ENCODE measurements at places on chromosomes 16 and 17.

- DNase-seq: no peak
These were observed 12.2 kb upstream of the WNT9B start for GRCh38 chr17:46839211-46839610.

DNA sequence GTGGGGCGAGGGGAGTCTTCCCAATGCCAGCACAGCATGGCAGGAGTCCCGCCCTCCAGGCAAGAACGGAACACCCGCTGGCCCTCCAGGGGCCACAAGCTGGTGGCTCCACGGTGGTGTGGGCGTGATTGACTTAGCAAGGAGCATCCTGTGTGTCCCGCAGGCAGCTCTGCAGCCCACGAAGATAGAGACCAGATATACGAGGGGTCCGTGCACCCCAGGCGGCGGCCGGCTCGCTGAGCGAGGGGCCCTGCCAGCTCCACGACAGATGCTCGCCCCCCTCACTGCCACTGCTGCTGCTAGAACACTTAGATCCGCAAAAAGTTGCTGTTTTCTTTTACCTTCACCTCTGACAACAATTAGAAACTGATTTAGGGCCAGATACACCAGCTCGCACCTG is 10.0 kb upstream of the CACNA1H start:
- no peak for DNase-seq

DNA sequence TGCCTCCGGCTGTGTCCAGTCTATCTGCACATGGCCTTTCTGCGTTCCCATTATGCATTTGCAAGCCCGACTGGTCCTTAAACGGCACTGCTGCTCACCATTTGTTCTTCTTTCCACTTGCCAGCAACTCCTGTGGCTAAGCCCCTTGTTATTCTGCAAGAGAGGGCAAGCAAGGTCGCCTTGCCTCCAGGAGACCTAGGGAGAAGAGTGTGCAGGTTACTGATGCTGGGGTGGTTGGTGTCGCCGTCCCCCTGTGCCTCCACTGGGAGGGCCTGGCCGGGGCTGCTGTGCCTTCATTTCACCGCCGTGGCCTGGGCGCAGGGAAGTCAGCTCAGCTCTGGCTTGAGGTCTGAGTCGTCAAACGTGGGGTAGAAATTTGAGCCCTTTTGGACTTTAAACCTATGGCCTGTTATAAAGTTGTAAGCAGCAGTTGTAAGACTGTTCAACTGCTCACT is 12.7 kb downstream of the SLC6A4 start:
- no peak for DNase-seq

- no peak for DNase-seq
These were observed 37.4 kb upstream of the CCL1 start for GRCh38 chr17:34400301-34400931.

DNA sequence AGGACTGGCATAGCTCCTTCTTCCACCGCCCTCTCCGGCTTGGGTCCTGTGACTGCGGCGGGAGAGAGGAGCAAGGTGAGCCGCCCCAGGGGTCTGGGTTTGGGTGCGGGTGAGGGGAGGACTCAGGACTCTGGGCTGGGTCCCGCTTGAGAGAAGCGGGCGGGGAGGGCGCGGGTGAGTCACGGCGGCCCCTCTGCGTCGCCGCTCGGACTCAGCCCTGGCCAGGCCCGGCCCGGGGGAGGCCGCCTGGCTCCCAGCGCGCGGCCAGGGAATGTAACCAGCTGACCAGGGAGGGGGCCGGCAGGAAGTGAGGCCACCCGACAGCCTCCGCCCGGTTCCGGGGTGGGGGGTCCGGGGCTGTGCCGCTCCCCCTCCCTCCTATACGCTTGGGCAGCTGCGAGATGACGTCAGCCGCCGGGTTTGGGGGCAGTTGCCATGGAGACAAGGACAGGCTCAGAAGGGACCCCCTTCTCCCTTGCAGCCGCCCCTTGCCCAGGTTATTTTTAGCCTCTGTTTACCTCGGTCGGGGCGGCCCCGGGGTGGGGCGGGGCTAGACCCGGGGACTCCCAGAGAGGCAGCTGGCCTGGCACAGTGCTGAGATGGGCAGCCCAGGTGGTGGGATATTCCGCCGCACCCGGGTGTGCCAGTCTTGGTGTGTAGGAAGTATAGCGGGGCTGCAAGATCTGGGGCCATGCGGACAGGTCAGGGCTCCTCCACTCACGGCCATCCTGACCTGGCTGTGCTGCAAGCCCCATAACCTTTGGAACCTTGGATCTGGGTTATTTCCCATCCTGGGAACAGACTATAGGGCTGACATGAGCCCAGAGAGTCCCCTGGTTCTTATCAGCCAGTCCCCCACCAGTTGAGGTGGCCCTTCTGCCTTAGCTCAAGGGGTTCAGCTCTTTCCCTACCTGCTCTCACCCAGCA is 1.6 kb downstream of the RIPOR1 start:
- peak; percentile 75 for DNase-seq

DNA sequence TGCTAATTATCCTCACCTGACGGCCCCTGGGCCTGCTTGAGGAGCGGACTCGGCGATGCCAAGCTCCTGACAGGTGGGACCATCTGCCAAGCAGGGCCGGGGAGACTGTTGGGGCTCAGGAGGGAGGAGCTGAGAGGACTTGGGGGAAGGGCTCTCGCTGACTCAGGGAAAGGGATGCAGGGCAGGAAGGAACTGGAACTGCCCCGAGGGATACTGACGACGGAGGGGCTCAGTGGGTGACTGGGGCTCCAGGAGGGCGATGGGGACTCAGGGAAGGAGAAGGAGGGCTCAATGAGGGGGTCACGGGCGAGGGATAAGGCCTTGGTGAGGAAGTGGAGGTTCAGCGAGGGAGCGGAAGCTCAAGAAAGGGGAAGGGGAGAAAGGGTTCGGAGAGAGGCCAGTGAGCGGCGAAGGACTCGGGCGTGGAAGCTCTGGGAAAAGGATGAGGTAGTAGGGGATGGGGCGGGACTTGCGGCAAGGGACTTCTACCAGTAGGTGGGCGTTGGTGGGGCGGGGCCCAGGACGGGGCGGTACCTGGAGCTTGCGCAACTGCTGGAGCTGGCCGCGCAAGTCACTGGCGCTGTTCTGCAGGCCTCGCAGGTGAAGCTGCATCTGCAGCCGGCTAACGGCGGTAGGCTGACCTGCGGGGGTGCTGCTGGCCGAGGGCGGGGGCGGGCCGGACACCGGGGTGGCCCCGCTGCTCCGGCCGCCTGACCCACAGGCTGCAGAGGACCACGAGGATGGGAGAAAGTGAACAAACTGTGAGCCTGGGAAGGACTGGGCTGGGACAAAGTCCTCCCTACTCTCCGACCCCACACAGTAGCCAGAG is 46.5 kb downstream of the SRCIN1 start:
- peak; percentile 92 for DNase-seq

- peak; percentile 68 for DNase-seq
These were observed 72.6 kb downstream of the CLEC16A start for GRCh38 chr16:11016993-11017392.
